ENCODE measurements at places on chromosomes 3 and 15.
A peak's percentile ranks its signal among the peaks of the same experiment; 100 is the strongest.

DNA sequence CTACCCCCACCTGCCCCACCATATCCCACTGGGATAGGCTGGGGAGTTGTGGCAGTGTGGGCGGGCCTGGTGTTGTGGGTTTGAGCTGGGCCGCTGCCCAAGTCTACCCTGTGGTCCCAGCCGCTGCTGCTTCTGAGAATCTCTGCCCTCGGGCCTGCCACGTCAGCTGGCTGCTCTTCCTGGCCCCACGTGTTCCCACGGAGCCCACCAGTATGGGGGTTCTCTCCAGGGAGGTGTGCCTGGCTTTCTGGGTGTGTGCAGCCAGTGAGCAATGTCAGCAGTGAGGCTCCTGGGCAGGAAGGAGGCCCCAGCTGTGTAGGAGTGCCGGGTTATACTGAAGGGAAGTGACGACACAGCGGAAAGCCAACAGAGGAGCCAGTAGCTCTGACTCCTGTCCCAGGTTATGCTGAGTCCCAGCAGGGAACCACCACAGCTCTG is 10.5 kb downstream of the GNAI2 start:
- peak; percentile 95 for DNase-seq

DNA sequence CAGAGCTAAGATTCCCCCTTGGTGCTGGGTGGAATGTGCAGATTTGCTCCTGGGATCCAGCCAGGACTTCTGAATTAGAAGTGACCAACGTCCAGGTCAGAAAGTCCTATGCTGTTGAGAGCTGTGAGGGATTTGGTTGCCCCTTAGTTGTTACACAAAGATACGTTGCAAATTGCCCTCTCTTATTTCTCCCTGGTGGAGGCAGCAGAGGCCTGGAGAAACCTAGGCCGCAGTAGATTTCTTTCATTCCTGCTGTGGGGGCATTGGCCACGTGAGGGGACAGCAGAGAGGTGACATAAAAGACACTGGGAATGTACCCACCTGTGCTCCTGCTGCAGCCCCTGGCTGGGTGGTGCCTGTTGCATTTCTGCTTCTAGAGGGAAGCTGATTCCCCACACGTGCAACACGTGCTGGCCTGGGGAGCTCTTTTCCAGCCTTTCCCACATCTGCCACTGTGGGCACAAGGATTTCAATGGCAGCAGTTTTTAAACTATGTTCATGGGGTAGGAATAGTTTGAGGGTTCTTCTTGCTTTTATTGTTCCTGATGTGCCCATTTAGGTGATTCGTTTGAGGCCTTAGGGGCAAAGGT is 65.7 kb downstream of the SYNM start:
- no peak for DNase-seq

GRCh38 chr3:195035345-195036202 is 235.4 kb downstream of the XXYLT1 start:
- DNase-seq: no peak

- no peak for DNase-seq
Measured at GRCh38 chr3:37863949-37864822, 2.5 kb downstream of the CTDSPL start.

- no peak for DNase-seq
Measured at GRCh38 chr3:134485075-134485717, 589 bp downstream of the ANAPC13 start.

DNA sequence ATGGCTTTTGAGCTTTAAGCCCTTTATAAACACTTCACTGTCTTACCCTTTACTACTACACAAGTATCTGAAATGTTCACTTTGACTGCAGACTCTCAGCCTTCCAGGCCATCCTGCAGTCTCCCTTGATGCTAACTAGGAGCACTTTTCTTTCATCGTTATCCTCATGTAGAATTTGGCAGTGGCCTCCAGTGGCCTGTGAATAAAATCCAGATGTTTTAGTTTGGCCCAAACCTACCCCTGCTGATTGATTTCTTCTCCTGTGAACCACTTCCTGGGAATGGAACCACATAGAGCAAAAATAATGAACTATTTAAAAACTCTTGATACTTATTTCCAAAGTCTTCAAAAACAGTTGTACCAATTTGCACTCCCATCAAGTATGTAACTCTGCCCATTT is 271.9 kb downstream of the FEZF2 start:
- DNase-seq: peak; percentile 75

GRCh38 chr15:42736178-42736792 is 643 bp downstream of the CDAN1 start:
- peak; percentile 3 for DNase-seq

GRCh38 chr3:4848176-4848825 is 130.9 kb upstream of the BHLHE40 start:
- DNase-seq: no peak

DNA sequence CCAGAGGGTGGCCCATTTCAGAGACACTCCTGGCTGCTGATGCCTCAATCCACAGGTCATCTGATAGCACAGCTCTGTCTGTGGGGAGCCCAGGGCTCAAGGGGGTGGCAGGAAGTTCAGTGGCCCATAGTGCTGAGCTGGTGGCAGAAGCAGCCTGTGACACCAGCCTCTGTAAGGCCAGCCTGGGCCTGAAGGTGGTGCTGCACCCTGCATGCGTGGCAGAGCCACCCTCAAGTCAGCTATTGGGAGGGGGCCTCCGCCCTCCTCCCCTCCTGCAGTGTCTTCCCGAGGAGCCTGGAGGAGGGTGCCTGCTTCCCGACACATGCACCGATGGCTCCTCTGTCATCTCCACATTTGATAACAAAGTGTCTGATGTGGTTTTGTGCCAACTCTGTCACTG is 3.0 kb downstream of the PLA1A start:
- DNase-seq: no peak

DNA sequence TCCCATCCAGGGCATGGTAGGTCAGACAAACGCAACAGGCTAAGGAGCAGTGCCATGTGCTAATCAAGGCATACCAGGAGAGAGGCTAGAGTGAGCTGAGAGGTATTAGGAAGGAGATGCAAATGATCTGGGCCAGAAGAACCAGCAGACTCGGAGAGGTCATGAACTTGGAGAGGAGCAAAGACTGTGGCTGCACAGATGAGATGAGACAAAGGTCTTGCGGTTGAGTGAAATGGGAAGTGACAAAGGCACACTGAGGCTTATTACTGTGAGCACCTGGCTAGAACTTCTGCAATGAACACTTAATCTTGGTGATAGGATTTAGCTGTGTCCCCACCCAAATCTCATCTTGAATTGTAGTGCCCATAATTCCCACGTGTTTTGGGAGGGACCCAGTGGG is 380.2 kb downstream of the ULK4 start:
- DNase-seq: no peak

GRCh38 chr15:71630475-71630809 is 179.9 kb upstream of the NR2E3 start:
- DNase-seq: no peak

DNA sequence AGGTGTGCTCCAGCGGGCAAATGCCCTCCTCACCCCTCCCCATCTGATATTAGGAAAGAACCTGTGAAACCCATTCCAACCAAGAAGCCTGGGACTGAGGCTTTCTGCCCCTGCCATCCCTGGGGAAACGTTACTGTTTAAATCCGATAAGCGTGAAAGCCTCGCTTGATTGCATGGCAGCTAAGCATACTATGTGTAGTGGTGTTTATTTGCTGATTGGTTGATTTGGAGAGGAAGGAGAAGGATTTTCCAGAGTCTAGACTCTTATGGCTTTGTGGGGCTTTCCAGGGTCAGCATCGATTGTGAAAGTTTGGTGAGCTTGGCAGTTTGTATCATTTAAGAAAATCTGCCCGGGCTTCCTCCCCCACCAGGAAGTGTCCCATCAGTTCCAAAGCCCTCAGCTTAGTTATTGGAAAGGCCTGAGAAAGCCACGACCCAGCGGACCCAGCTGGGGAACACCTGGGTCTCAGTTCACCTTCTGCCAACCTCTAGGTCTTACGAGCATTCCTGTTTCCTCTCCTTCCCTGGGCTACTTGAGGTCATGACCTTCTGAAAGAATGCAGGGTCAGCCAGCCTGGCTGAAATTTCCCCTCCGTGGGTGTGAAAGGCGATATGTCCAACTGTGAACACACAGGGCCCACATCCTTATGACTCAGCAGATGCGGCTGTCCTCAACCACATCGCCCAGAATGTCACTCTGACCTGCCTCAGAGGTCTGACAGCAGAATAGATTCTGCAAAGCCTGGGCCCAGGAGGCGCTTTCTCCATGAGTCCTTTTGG is 62.8 kb upstream of the HERC1 start:
- peak; percentile 47 for DNase-seq

DNA sequence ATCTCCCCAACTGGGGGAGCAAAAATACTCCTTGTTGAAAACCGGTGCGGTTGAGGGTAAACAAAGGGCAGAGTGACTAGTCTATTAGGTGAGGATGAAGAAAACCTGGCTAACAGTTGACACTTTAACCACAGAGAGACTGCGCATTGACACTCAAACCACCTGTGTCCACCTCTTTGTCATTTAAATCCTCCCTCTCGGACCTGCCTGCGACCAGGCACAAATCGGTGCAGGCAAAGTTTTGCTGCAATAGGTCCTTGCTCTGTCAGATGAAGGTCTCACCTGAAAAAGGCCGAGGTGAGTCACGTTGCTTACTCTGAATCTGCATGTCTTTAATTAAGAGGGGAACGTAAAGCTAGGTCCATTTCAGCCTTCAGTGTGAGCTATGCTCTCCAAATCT is 494.1 kb upstream of the DPPA4 start:
- DNase-seq: no peak

DNA sequence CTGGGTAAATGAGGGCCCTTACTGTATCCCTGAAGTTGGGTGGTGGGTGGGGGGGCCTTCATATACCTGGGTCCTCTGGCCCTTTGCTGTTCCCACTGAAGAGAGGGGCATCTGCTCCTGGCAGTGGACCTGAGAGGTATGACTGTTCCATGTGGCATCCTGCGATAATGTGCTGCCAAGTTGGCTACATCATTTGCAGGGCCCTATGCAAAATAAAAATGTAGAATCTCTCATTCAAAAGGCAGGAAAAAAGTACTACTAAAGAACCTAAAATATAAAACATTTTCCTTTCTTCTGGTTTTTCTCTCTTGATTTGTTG is 49.2 kb upstream of the RYK start:
- no peak for DNase-seq

DNA sequence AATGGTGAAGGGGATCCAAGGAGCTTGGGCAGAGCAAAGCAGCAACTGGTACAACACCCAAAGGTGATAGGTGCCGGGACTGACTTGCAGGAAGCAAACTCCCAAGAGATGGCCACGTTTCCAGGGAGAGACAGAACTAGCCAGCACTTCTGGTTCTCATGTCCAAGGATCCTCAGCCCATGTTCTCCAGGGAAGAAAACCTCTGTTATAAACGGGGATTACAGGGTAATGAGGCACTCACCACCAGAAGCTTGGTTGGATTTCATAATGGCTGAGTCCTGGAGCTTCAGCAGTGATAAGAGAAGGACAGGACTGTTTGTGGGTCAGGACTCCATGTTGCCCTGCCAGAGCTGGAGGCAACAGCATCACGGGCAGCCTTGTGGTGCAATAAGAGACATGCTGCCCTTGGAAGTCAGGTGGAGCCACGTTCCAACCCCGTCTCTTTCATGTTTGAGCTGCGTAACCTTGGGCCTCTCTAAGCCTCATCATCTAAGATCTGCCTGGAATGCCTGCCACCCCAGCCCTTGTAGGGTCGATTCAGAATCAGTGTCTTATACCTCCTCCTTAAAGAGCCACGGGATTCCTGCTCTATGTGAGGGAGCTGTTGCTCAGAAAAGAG is 181.0 kb downstream of the ABHD5 start:
- no peak for DNase-seq

- DNase-seq: no peak
Measured at GRCh38 chr3:186299327-186299726, 62.7 kb downstream of the DGKG start.

DNA sequence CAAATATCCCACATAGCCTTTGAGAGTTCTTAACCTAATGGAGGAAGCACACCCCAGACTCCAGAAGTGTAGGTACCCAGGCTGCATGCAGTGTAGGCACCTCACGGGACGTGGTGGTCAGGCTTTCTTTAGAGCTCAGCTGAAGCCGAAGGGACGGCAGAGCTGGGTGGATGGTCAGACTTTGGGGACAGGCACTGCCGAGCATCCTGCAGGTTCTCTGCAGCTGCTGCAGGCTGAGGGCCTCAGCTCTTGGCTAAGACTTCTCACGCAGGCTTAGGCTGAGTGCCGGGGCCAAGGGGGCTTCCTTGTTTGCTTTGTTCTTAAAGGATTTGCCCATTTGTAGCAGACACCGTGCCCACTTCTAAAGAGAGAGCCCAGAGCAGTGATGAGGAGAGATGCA is 177.0 kb downstream of the RAB11A start:
- DNase-seq: no peak

DNA sequence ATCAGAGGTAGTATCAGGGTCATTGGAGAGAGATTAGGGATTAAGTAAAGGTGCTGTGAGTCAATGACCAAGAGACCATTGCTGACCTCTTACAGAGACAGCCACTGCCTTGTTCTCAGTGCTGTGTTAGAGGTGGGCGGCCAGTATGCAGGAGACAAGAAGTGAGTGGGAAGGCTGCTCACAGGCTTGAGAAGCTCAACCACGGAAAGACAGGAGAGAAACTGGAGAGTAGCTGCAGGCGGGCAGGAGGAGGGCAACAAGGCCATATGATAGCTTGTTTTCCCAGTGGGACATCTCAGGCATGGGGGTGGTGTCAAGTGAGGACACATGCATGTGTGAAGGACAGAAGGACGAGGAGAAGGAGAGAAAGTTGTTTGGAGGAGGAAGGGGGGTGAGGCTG is 237.3 kb downstream of the PDCD6IP start:
- DNase-seq: no peak

- DNase-seq: no peak
Measured at GRCh38 chr3:1883534-1883933, 215.1 kb upstream of the CNTN4 start.

DNA sequence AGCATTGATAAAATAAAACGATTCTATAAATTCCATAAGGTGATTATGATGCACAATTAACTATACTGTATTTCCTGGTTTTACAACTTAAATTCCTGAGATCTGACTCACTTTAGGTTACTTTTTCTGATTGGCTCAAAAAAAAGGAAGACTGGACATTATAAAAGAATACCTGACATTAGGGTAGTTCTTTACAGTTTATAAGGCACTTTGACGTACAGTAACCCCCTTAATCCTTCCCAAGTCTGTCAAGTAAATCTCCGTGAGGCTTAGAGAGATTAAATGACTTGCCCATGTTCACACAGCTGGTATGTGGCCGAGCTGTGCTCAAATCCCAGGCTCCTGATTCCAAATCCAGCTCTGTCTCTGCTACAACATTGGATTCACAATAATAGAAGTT is 1.0 kb upstream of the SLTM start:
- DNase-seq: peak; percentile 6

- no peak for DNase-seq
Measured at GRCh38 chr3:129281726-129282125, 3.1 kb downstream of the HMCES start.

DNA sequence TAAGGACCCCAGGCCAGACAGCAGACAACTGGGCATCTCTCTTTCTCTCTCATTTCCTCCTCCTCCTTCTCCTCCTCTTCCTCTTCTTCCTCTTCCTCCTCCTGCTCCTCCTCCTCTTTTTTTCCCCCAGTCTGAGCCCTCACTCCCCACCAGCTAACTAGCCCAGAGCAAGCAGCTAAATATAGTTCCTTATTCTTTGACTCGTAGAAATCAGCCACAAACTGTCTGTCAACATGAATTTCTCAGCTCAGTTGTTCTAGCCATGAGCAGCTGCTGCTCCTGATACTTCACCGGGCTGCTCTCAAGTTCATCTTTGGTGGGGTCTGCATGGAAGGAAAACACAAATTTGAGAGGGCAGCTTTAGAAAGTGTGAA is 19.2 kb upstream of the LOXL1 start:
- DNase-seq: no peak

GRCh38 chr15:97401195-97401594 is 559.3 kb upstream of the ARRDC4 start:
- DNase-seq: no peak
